ENCODE measurements at places on chromosomes 16 and 17.

DNA sequence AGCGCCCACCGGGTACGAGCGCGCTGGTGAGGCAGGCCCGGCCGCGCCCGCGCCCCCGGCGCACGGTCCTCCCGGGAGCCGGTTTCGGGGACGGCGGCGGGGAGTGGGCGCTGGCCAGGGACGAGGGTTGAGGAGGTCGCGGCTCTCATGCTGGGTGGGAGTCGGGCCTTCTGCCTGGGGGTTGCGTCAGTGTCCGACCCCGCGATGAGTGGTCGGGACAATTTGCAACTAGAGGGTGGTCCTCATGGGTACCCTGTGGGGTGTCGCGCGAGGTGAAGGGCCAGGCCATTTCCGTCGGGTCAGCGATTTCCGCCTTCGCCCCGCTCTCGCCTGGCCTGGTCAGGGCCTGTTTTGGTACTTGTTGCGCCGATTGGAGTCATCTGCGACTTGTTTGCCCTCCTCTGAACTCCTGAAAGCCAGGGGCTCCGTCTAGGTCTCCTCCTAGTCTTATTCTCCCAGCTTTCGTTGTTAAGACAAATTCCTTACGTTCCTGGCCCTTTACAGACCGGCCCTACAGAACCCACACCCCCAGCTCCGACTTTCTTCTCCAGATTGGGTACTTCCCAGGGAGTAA lies 14.9 kb downstream of the NAA60 start:
- no peak for DNase-seq

- no peak for DNase-seq
Measured at GRCh38 chr16:84499638-84500037, 4.8 kb downstream of the MEAK7 start.

GRCh38 chr16:17018585-17018939 lies 452.2 kb downstream of the XYLT1 start:
- DNase-seq, result no peak

DNA sequence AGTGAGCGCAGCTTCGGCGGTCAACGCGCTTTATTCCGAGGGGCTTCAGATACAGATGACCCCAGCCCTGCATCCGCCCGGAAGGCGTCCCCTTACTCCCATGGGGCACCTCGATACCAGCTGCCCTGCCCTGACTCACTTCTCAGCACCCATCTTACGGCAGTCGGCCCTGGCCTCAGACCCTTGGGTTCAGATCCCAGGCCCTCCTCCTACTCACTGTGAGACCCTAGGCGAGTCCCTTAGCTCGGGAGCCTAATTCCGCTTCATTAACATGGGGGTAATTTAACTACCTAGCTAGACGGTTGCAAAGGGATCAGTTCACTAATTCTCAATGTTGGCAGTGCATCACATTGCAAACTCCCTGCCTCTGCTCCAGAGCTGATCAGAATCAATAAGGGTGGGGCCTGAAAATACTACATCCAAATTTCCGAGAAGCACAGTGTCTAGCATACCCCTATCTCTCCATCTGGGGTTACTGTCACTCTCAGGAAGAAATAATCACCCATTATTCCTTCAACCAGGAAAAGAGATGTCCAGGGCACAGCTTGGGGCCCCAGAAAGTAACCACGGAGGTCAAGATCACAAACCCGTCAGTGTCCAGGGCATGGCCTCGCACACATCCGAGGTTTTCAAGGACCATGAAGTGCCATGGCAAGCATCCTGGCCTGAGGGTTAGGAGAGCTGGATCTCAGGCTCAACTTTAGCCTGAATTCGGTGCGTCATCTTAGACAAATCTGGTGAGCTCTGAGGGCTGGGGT lies 415 bp upstream of the FLOT2 start:
- DNase-seq, result no peak

DNA sequence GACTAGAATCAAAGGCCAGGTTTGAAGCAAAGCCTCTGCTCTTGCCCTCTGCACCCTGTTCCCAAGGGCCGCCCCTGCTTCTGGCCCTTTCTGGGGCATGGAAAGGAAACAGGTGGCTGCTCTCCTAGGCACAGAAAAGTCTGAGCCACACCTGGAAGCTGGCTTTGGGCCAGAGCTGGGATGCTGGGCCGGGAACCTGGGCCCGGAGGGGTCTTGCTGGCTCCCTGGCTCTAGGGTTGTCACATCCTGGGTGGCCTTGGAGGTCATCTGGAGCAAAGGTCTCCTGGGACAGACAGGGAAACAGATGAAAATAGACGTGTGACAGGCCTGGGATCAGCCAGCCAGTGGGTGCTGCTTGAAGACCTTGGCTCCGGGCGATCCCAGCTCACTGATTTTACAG lies 74.1 kb upstream of the LHX1 start:
- DNase-seq, result no peak

- DNase-seq, result no peak
Measured at GRCh38 chr16:56269811-56270684, 78.8 kb downstream of the GNAO1 start.

GRCh38 chr17:2965621-2966595 lies 97.5 kb downstream of the OR1D5 start:
- DNase-seq, result no peak

DNA sequence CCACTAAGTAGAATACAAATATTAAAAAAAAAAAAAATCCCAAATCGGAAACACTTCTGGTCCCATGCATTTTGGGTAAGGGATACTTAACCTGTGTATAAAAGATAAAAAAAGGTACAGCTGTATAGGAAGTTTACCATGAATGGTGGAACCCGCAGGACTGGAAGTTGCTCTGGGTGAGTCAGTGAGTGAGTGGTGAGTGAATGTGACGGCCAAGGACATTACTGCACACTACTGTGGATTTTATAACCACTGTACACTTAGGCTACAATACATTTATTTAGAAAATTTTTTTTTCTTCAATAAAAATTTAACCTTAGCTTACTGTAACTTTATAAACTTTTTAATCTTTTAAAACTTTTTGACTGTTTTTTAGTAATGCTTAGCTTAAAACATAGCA lies 71.3 kb upstream of the BCAR1 start:
- DNase-seq, result no peak

- no peak for DNase-seq
Measured at GRCh38 chr17:55660178-55660886, 62.3 kb downstream of the TMEM100 start.

- no peak for DNase-seq
Measured at GRCh38 chr16:75026892-75027391, 28.1 kb downstream of the ZNRF1 start.

DNA sequence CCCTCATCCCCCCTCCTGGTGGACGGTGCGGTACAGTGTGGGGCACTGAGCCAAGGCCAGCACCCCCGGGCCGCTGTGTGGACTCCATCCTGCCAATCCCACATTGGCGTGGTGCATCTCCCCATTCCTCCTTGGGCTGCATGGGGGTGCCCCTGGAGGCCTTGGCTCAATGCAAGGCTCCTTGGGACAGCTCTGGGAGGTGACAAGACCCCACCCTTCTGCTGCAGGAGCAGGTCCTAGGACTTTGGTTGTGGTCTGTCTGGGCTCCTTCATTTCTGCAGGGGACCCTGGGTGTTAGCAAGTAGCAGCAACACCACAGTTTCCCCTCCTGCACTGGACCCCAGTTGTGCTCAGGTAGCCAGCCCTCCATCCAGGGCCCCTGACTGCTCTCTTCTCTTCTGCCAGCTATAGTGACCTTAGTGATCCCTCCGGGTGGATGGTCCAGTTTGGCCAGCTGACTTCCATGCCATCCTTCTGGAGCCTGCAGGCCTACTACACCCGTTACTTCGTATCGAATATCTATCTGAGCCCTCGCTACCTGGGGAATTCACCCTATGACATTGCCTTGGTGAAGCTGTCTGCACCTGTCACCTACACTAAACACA lies 1.3 kb downstream of the PRSS21 start:
- no peak for DNase-seq

GRCh38 chr16:73059779-73060615 lies 12.1 kb upstream of the ZFHX3 start:
- no peak for DNase-seq

GRCh38 chr17:64004218-64004770 lies 6.1 kb downstream of the PRR29 start:
- no peak for DNase-seq

GRCh38 chr16:48905632-48906505 lies 295.9 kb upstream of the N4BP1 start:
- DNase-seq, result no peak

GRCh38 chr16:27312580-27313421 lies 973 bp upstream of the IL4R start:
- DNase-seq, result no peak

All from NCI-H1417 treated with DMSO at 0.1 percent for 48 hours (cell line).